Esophagus mucosa (tissue), 1 donor: ENCODE measurements at places on chromosomes 5 and 9.

DNA sequence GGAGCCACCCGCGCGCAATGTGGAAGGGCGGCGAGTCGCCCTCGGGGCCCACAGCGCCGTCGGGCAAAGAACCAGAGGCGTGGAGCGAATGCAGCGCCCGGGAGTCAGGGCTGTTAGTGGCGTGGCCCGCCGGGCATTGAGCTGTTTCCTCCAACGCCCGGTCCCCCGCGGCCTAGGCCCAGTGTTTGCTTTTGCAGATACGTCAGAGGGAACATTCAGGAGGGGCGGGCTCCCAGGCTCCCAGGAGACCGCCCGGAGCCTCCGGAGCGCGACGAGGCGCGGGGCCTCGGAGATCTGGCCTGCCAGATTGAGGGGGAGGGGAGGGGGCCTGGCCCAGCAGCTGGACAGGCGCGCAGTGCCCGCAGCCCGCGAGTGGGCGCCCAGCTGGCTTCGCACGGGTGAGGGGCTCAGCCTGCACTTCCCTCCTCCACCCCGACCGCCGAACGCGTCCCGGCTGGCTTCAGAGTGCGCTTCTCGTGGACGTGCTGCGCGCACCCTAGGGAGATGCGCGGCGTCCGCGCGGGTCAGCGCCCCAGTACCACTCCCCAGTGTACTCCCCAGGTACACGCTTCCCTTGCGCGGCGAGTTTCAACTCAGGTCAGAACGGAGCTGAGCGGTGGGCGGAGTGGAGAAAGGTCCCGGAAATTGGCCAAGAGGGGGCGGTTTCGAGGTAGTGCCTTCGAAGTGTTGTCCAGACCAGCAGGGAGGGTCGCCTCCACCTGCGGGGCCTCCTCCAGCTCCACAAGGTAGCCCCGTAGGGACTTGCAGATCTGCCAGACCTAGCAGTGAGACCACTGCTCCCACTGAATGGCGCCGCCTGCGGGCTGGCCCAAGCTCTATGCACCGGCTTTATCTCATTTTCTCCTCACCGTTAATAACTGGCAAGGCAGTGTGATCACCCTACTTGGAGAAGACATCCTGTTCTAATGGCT, 130.4 kb downstream of the TMEM174 start:
- ATAC-seq: peak; percentile 34

GRCh38 chr9:105881654-105882349, 187.5 kb downstream of the TMEM38B start:
- ATAC-seq: no peak

DNA sequence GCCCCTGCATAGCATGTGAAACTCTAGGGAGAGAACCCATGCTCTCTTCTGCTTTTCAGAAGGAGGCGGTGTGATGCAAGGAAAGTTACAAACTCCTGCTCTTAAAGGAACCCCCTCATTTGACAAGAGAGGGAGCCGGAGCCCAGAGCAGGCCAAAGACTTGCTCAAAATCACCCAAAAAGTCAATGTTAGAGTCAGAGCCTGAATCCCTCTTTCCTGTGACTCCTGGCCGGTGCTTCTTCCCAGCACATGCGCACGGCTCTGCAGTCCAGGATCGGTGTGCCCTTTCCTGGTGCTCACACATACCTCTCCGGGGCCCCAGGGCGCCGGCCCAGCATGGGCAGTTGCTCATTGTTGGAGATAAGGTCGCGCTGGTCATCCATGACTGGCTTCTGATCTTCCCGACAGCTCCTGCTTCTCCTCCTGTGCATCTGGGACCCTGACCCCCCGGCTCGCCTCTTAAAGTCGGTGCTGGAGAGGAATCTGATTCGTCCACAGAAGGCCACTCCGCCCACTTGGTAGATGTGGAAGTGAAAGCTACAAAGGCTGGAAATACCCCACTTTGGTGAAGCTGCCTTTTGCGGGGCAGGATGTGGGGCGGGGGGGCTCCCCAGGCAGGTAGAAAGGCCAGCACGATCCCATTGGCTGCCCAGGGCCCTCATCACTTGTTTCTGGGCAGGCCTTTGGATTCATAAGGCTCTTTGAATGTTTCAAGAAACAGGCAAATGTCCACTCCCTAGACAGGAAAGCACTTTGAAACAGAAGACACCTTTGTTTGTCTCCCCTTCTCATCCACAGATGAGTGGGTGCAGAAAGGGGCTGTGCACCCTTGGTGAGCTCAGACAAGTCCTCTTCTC, at the start of gene CD74:
TSS of gene CD74 (minus strand) at position 592 of the 857 bp plus-strand sequence. CDS start at position 431, 161 bp downstream.
- peak; percentile 77 for ATAC-seq

DNA sequence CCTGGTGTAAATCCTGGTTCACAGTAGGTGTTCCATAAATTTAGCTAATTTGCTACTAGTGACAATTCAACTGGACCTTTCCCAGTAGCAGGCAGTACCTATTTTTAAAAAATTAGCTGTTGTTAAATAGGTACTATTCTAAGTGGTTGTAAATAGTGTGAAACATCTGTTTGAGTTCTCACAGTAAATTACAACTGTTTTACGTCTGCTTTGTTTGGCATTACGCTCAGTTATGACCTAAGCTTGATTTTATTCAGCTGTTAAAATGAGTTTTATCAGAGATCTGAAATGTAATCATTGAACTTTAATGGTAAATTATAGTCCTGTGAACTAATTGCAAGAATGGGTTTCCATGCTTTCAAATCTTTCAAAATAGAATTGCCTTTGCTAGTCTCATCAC, 93.9 kb downstream of the GPBP1 start:
- no peak for ATAC-seq

- ATAC-seq: no peak
These were observed 431 bp downstream of the FASTKD3 start for GRCh38 chr5:7868427-7868772.

DNA sequence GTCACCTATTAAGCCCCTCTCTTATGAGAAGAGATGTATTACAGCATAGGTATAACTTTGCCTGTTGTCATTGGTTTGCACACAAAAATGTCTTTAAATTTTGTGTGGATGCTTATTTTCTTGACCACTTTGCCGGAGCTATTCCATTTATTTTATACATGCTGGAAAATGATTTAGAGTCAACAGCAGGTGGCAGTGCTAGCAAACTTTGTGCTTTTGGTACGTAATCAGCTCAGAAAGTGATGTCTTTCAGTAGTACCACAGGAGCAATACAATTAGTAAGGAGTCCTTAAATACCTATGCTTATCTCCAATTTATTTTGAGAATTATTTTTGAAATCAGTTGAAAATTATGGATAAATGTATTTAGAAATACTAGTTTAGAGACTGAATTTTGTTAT, 19.8 kb upstream of the NUDT12 start:
- no peak for ATAC-seq

DNA sequence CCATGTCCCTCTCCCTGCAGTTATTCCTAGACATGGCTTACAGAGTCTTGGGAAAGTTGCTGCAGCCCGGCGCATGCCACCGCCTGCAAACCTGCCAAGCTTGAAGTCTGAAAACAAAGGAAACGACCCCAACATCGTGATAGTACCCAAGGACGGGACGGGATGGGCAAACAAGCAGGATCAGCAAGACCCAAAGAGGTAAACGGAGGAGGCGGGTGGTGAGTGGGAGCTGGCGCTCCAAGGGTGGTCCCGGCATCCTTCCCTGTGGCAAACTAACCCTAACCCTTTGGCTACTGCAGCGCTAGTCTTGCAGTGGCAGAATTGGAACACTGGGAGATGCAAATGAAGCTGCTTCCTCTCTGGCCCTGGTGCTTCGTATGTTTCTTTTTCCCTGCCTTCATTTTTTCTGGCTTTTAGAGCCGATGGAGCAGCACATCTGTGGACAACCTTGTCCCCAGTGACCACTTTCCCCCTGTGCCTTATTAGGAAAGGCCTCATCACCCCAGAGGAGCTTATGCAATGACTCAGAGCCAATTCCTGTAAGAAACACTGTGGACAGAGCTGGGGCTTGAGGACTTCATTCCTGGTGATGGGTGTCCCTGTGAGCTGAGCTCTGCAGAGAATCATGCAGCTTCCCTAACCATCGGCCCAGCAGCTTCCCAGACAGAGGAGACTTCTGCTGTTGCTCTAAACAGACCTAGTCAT, 38.9 kb downstream of the PRRC2B start:
- ATAC-seq: peak; percentile 41
